ENCODE measurements at places on chromosomes 6 and 20.

DNA sequence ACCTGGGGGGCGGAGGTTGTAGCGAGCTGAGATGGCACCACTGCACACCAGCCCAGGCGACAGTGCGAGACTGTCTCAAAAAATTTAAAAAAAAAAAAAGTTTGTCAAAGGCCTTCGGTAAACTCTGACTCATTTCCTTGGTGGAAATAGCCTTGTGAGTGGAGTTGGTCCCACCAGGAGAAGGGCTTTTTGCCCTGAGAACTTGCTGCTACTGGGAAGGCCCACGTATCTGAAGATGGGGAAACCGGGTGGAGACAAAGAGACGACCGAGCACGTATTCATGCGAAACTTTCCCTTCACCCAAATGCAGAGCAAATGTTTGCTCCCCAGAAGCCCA is 51.7 kb downstream of the SLC22A23 start:
- DNase-seq: no peak

- DNase-seq: no peak
Observed at GRCh38 chr6:37982317-37982716, 162.8 kb downstream of the ZFAND3 start.

DNA sequence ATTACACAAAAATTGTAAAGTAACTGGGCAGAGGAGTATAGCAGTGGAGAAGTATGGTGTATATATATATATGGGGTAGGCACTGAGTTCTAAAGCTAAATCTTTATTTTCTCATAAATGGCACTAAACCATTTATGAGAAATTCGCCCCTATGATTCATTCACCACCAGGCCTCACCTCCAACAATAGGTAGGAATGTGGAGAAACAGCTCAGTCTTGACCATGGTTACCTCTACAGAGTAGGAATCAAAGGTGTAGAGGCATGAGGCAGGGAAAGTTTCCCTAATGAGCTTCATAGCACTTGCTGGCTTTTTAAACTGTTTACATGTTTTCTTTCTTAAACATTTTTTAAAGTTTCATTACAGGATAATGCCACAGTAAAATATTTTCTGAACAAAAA is 36.9 kb upstream of the SUMO4 start:
- DNase-seq: no peak

GRCh38 chr20:23234311-23235078 is 116.1 kb upstream of the NXT1 start:
- no peak for DNase-seq

DNA sequence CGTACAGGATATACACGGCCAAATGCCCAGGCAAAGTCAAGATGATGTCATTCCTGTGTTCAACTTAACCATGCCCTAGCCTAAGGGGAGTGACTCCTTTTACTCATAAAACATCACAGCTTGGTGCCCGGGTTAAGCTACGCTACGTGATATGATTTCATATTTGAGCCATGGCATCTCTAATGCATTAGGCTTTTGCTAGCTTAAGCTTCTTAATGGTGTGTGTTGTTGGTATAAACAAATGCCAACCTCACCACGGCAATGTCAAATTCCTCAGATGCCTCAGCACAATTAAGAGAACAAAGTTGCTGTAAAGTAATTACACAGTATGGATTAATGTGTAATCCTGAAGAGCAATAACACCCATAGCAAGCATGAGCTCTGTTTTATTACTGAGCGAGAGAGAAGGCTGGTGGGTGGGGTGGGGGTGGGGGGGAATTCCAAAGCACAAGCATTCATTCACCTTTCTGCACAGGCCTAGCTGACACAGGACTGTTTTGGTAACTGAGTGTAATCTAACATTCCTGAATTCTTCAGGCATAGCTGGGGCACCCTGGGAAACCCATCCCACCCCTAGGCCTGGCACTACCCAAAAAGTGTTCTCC is 44.7 kb upstream of the CNKSR3 start:
- DNase-seq: no peak

DNA sequence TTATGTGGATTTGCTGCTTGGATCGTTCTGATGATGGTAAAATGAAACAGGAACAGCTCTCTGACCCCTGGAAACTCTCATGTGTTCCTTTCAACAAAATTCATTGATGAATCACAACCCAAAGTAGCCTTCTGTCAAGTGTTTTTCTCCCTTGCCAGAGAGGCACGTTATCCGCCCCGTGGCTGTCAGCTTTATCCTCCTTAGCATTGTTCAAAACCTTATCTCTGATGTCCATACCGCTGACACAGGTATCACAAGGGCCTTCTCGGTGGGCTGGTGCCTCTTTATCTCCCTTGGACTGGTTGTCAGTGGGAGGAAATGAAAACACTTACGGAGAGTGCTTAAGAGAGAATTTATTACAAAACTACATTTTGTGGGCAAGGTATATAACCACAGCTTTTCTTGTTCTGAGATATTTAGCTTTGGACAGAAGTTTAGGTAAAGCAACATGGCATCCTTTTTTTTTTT is 84.9 kb downstream of the TIAM2 start:
- DNase-seq: peak; percentile 46

DNA sequence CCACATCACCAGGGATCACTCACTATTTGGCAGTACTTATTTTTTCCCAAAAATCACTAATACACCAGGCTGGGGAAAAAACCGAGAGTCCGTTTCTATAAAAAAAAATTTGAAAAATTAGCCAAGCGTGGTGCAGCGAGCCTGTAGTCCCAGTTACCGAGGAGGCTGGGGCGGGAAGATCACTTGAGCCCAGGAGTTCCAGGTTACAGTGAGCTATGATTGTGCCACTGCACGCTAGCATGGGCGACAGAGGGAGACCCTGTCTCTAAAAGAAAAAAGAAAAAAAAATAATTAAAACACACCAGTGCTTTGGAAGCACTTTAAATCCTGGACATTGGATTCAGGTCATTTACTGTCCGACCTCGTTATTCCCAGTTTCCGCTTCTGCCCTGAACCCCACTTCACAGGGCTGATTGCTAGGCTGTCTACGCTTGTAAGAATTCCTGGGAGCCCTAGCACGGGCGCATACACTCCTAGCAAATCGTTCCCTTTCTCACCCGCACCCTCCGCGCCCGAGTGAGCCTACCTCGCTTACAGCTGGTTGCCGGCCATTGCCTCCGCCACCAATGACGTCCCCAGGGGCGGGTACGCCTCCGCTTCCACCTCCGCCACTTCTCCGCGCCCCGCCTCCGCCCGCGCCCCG is at the start of gene TPMT:
TPMT (minus strand) TSS at position 571 of the 643 bp plus-strand sequence. CDS start 5,950 bp downstream, outside the sequence.
- DNase-seq: no peak

Measured in stimulated activated CD4-positive, alpha-beta T cell treated with anti-CD3 and anti-CD28 coated beads, Interleukin-15, amount 100 ng/mL, for 24 hours (primary cell).